ENCODE measurements at places on chromosomes 11 and 22. TPM values are rescaled to one million over a fixed set of nuclear protein-coding genes. Genes with fewer than 3 reads are reported as not detected.

GRCh38 chr11:132962041-132962440 lies 570.3 kb downstream of the OPCML start:
- no peaks in the 10 kb centered on the region for H3K4me1 ChIP-seq
- H3K27me3 ChIP-seq = no peaks in the 10 kb centered on the region
- no peak overlapping the region for H3K4me3 ChIP-seq
- DNase-seq = no peak
- no peaks in the 10 kb centered on the region for H3K36me3 ChIP-seq

DNA sequence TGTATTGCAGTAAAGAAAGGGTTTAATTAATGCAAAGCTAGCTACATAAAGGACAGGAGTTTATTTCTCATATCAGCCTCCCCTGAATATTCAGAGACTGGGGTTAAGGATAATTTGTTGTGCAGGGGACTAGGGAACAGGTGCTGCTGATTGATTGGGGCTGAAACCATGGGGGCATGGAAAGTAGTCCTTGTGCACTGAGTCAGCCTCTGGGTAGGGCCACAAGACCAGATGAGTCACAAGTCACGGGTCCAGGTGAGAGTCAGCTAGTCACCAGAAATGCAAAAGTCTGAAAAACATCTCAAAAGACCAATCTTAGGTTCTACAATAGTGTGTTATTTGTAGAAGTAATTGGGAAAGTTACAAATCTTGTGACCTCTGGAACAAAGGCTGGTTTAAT lies 32.9 kb upstream of the SYT13 start:
- no peaks in the 10 kb centered on the region for H3K4me1 ChIP-seq
- no peak for DNase-seq
- no peak overlapping the region for H3K27ac ChIP-seq
- no peaks in the 10 kb centered on the region for H3K36me3 ChIP-seq

GRCh38 chr11:36360318-36360717 lies 64.2 kb downstream of the PRR5L start:
- peaks cover 38% of the 10 kb centered on the region for H3K27me3 ChIP-seq
- H3K36me3 ChIP-seq = no peaks in the 10 kb centered on the region
- no peak for DNase-seq

DNA sequence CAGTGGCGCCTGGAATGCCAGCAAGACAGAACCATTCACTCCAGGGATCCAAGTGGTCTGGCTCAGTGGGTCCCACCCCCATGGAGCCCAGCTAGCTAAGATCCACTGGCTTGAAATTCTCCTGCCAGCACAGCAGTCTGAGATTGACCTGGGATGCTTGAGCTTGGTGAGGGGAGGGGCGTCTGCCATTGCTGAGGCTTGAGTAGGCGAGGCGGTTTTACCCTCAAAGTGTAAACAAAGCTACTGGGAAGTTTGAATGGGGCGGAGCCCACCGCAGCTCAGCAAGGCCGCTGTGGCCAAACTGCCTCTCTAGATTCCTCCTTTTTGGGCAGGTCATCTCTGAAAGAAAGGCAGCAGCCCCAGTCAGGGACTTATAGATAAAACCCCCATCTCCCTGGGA lies 125.7 kb upstream of the DDI1 start:
- DNase-seq = no peak
- H3K4me3 ChIP-seq = no peak overlapping the region
- no peaks in the 10 kb centered on the region for H3K27me3 ChIP-seq
- H3K27ac ChIP-seq = no peak overlapping the region

GRCh38 chr11:134231958-134232659 lies 7.6 kb downstream of the VPS26B start:
- no peak overlapping the region for H3K27ac ChIP-seq
- no peaks in the 10 kb centered on the region for H3K27me3 ChIP-seq
- H3K36me3 ChIP-seq = no peaks in the 10 kb centered on the region
- no peak overlapping the region for H3K4me3 ChIP-seq
- peaks cover 19% of the 10 kb centered on the region for H3K4me1 ChIP-seq

Gene CCDC15
- 2.3 TPM for total RNA-seq

Gene TEX54
- not detected for total RNA-seq

Gene LIF
- total RNA-seq = 260 TPM

Gene OR2AT4
- total RNA-seq = not detected

Gene GRAMD1B
- total RNA-seq = 5.9 TPM

Gene MN1
- total RNA-seq = 1.7 TPM

Gene MMP12
- total RNA-seq = not detected
